ENCODE measurements at places on chromosomes 1 and 21.
A peak's percentile ranks its signal among the peaks of the same experiment; 100 is the strongest.

- DNase-seq, result no peak
These were observed 14.1 kb downstream of the VAMP4 start for GRCh38 chr1:171727778-171728177.

- no peak for DNase-seq
These were observed 108.5 kb downstream of the NFIA start for GRCh38 chr1:61190618-61191432.

DNA sequence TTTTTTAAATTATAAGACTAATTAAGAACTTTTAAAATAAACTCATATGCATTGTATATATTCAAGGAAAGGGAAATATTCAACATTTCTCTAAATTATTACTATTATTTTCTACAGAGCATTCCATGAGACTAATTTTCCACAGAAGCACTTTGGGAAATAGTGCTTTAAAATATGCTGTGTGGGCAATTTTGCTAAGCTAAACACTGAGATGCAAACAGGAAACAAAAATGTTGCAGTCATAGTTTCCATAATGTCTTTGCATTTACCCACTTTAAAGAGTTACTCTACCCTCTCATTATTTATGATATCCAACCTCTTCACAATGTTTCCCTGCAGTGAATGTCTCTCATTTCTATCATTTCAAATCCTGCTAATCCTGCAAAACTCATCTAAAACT, 269.6 kb upstream of the BEND5 start:
- no peak for DNase-seq

GRCh38 chr1:159121526-159121925, 45.0 kb upstream of the AIM2 start:
- DNase-seq, result no peak

GRCh38 chr1:11204396-11205190, 15.4 kb downstream of the ANGPTL7 start:
- no peak for DNase-seq

GRCh38 chr1:156625436-156626078, 6.3 kb downstream of the HAPLN2 start:
- peak; percentile 52 for DNase-seq

DNA sequence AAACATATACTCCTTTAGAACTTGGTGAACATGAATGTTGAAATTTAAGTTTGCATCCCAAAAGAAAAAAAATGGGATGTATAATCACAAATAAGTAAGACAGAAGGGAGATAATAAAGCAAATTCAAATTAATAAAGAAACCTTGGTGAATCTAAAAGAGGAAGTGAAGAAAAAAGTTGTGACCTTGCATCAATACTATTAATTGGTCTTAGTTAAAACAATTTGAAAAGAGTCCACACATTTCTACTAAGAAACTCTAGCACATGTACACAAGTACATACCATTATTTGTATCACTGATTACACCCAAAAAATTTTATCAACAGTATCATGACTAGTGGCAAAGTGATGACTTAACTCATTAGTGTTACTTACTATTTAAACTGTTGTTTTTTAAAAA, 80.4 kb upstream of the SCYL3 start:
- no peak for DNase-seq

DNA sequence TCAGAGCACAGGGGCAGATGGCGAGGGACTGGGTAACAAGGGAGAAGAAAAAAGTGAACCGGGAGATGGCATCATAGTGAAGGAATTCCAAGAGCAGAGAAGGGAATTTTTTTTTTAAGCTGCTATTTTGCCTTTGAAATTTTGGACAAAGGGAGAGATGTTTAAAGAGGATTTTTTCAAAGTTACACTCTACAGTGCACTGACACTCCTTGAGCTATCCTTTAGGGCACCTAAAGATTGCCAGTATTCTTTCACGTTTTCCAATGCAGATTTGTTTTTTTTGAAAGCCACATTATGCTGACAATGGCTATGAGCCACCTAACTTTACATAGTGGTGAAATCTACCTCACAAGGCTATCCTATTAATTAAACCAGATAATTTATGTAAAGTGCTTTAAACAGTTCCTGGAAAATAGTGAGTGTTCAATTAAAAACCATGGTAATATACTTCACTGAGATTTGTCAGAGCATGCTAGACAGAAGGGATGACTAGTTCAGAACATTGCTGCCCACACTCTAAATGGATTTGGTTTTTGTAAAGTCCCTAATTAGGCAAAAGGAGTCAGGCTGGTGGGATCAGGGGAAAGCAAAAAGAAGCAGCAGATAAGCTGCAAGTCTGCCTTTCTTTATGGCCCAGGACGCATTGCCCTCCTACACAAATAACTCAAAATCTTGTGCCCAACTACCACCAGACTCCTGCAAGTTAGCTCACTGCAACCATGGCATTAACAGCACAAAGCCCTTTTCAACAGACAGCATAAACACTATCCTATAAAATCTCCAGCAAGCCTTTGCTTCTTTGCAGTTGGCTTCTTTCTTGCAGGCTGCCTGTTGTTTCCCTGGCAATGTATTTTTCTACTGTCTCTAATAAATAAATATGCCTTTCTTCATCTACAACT, 53.9 kb downstream of the PRDX6 start:
- no peak for DNase-seq

- DNase-seq, result no peak
These were observed 40.6 kb downstream of the NVL start for GRCh38 chr1:224289396-224289795.

DNA sequence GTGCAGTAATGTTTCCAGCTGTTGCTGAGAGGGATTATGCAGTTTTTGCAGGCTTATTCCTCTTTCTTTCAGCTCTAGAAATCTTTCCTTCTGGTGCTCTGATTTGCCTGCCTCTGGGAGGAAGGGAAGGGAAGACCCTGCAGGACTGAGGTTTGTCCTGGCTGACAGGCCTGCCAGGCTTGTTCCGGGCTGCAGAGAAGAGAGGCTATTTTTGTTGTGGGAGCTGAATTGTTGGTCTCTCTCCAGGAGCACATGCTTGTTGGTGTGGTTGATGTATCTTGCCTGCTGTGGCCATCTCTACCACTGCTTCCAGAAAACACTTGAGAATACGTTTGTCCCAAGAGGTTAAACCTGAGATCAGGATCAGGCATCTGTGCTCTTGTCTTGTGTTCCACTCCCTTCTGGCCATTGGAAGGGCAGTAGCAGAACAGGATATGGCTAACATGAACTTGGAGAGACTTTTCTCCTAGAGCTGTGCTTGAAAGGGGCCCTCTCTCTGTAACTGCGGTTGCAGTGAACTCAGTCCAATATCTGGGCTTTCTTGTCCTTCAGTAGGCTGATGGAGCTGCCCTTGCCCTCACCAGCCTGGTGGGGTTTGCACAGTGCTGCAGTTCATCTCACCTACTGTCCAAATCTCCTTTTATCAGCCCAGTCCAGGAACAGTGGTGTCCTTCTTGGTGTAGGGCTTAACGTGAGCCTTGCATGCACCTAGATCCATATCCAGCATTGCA, 21.5 kb upstream of the SLC25A34 start:
- no peak for DNase-seq
